Esophagus squamous epithelium (tissue), 5 donors: ENCODE measurements at places on chromosomes 2 and 18.

GRCh38 chr18:23267447-23267776 lies 132.1 kb downstream of the CABLES1 start:
- no peak for DNase-seq

DNA sequence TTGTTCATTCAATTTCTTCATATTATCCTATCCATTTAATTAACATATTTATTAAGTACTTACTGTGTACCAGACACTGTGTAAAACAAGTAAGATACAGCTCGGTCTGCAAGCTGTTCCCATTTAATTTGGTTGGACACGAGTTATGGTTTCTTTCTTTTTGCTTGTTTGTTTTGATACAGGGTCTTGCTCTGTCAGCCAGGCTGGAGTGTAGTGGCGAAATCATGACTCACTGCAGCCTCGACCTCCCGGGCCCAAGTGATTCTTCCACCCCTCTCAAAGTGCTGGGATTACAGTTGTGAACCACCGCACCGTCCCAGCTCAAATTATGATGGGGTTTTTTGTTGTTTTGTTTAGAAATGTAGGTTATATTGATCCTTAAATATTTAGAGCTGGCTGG lies 9.0 kb downstream of the CYBRD1 start:
- no peak for DNase-seq

DNA sequence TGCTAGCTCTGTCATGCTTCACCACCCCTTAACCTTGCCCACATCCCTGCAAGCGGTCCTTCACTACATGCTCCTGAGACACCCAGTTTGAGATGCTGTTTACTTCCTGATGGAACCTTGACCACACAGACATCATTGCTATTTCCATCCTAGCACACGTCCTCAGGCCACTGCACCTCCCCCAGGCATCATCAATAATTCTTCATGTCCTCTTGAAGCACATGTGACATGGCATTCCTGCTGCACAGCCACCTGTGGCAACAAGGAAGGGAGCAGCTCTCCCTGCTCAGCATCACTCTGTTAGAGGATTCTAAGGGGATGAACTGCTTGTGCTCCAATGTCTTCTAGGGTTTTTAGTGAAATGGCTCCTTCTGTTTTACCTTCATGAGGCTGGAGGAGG lies 26.1 kb upstream of the ST3GAL5 start:
- DNase-seq = no peak

DNA sequence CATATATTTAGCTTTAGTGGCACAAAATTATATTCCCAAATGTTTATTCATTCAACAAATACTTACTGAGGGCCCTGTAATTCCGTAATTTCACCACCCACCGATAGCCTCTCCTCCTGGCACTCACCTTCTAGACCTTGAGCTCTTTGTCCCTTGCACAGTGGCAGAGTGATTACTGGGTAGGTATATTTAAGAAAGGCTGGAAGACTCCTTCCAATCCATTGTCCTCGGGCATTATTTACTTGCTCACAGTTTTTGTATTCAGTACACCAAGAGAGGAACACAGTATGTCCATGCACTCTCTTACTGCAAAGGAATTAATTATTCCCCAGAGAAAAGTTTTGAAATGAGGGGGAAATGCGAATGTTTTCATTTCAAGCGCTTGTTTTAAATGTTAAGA lies 1.1 kb upstream of the CDCA7 start:
- no peak for DNase-seq

DNA sequence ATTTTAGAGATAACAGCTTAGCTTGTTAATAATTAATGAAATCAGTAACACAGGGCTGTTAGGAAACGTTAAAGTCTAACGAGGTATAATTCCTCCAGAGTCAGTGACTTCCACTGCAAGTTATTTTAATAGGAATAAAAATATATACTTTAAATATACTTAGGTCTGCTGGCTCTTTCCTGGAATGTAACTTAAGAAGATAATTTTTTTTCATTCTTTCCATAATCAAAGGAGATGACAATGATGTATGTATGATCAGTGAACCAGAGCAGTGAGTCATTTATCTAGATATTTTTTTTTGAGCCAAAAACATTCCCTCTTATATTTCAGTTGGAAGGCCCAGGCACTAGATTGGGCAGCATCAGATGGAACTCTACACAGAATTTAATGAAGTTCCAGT lies 104.2 kb upstream of the LYPD1 start:
- DNase-seq = no peak
